ENCODE measurements at places on chromosomes 11 and 22.

GRCh38 chr11:111729831-111730311 is 36.3 kb downstream of the PPP2R1B start:
- DNase-seq = no peak

DNA sequence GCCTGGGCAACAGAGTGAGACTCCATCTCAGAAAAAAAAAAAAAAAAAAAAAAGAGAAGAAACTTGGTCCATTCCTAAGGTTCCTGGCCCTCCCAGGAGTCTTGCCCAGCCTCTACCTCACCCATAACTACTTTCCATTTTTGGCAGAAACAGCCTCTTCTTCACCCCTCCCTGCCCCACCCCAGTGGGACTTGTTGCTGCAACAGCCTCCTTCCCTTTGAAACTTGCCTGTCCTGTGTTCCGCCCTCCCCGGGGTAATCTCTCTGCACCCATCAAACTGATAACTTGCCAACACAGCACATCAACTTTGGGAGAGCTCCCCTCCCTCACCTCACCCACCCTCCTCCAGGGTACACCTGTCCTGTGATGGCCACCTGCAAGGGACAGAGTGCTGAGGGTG is 10.0 kb upstream of the FAM83F start:
- DNase-seq = no peak

DNA sequence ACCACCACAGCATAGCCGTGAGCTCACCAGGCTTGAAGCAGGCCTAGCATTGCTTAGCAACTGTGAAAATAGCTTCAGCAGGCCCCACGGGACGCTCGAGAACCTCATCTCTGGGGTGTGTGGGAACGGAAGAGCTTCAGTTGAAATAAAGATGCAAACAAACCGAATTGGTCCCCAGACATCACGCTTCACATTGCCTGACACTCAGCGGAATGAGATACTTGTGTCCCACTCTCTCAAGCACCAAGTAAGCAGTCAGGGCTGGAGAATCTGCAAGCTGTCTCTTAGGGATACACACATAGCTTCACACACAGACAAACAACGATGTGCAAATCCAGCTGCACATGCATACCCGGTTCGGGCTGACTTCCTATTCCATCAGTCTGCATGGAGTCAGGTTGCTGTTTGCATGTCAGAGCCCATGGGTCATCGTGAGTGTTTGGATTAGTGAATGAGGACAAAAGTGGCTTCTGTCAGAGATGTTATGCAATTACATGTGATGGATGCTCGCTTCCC is 205.7 kb downstream of the SNX19 start:
- no peak for DNase-seq

- DNase-seq = no peak
Measured at GRCh38 chr11:113507341-113507740, 32.1 kb upstream of the DRD2 start.

DNA sequence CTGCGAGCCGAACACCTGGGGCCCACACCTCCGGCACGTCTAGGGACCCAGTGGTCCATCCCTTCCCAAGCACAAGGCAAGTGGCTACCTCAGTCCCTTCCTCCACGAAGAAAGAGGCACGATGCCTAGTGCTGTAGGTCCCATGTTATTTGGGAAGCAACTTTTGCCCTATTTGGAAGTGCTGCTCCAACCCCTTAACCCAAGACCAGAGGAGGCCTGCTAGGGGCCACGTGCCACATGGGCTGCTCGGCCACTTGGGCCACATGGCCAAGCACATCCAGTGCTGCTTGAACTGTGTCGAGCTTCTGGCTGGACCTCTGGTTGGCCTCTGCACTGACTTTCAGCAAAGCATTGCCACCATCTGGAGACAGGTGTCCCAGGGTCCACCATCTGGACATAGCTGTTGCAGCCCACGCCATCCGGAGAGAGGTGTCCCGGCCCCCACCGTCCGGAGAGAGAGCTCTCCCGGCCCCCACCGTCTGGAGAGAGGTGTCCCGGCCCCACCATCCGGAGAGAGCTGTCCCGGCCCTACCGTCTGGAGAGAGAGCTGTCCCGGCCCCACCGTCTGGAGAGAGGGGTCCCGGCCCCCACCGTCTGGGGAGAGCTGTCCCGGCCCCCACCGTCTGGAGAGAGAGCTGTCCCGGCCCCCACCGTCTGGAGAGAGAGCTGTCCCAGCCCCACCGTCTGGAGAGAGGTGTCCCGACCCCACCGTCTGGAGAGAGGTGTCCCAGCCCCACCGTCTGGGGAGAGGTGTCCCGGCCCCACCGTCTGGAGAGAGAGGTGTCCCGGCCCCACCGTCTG is 6.5 kb upstream of the B4GALNT4 start:
- DNase-seq = no peak

DNA sequence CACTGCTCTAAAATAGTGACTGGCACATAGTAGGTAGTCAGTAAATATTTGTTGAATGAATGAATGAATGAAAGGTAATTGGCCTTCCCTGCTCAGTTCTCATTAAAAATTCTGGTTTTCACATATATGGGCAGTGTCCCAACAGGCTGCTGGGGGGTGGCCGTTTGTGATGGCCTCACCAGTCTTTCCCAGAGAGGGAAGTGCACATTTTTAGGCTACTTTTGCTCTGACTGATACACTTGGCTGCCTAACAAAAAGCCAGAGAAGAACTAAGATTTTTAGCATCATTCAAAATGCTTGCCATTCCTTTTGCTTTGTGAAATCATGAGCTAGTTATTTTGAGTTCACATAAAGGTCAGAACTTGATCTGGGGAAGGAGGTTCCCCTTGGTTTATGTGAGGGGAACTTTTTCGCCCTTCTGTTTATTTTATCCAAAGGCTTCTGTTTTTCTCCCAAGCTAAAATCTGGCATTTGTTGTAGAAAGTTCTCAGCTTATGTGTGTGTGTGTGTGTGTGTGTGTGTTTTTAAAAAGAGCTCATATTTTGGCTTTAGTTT is 83.1 kb downstream of the PTPRJ start:
- no peak for DNase-seq

DNA sequence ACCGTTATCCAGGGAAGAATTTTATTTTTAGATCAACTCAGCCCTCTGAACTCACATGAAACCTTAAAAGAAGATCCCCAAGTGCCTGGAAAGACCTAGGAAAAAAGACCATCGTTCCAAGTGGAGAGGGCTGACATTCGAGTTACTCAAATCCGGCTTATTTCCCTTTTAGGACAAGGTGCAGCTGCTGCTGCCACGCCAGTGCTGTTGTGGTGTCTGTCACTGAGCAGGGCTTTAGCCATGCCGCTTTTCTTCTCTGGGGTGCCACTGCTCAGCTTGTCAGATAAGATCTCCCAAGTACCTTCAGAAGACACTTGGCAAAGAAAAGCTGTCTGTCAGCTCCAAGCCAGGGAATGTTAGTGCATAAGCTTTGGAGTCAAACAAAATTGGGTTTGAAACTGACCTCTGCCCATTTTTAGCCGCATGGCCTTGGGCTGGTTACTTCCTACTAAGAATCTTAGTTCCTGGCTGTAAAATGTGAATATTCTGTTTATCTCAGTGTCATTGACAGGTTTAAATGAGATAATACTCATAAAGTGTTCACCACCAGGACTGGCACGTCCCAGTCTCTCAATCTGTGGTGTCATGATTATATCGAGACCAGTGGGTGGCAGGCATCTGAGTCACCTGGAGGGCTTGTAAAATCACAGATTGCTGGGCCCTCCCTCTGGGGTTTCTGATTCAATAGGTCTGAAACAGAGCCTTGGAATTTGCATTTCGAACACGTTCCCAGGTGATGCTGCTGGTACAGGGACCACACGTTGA is 117.5 kb downstream of the PKNOX2 start:
- no peak for DNase-seq

DNA sequence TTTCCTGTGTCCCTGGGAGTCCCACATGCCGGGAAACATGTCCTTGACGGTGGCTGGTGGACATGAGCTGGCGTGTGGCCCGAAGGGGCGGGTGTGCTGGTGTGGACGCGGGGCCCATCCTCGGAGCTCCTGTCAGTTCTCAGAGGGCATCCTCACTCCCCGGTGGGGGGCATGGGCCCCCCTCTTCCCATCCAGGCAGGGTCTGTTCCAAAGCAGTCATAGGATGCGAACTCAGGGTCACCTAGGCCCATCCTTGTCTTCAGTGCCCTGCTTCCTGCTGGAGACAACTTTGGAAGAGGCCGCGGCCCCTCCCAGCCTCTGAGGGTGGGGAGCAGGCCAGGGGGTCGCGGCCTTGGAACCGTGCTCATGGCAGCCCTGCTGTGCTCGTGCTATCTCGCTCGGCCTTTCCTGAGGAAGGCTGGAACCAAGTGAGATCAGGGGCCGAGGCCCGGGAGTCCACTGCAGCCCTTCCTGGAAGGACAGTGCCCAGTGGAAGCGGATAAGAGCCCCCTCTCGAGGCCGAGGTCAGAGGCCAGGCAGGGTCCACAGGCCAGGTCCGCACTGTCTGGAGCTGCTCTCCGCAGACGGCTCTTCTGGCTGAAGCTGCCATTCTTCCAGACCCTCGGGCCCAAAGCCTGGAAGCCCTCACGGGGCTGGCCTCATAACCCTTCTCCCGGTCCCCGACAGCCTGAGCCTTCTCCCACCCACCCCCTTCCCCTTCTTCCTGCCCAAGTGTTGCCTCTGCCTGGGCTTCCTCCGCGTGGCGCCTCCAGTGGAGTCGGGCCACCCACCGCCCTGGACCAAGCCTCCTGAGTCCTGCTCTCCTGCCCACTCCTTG is 8.7 kb downstream of the GRK2 start:
- peak; percentile 21 for DNase-seq

DNA sequence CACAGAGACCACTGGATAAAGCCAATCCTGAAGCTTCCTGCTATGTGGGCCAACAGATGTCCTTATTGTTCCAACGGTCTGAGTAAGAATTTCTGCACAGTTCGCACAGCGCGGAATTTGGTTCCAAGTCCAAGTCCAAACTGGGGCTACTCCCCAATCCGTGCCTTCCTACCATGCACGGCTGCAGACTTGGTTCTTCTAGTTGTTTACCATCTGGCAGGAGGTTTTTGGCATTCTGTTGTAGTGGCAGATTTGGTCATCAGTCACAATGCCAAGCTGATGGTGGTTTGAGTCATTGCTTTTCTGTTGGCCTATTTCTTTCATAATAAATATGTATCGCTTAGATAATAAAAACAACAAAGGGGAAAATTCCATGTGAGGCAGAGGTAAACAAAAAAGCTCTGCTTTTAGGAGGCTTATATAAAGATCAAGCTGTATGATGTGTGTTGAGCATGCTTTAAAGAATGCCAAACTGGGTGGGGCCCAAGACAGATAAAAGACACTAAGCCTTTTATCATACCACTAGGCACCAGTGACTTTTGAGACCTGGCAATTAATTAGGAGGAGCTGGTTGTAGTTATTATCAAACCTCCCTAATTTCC is 52.5 kb upstream of the SYN3 start:
- no peak for DNase-seq

GRCh38 chr22:37696657-37697537 is at the start of gene TRIOBP:
Gene TRIOBP (plus strand): TSS chr22:37697048. CDS start chr22:37701366, 4,318 bp downstream.
- peak; percentile 83 for DNase-seq

DNA sequence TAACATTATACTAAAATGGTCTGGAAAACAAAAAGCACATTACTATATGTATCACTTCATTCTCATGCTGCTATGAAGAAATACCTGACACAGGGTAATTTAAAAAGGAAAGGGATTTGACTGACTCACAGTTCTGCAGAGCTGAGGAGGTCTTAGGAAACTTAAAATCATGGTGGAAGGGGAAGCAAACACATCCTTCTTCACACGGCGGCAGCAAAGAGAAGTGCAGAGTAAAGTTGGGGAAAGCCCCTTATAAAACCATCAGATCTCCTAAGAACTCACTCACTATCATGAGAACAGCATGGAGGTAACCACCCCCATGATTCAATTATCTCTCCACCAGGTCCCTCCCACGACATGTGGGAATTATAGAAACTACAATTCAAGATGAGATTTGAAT is 60.0 kb downstream of the FAM181B start:
- no peak for DNase-seq

GRCh38 chr22:49349181-49349835 is 478.4 kb downstream of the BRD1 start:
- DNase-seq = no peak

GRCh38 chr11:47004595-47005033 is 68.1 kb downstream of the CSTPP1 start:
- no peak for DNase-seq

GRCh38 chr11:92225125-92225567 is 528 bp downstream of the FAT3 start:
- DNase-seq = no peak

DNA sequence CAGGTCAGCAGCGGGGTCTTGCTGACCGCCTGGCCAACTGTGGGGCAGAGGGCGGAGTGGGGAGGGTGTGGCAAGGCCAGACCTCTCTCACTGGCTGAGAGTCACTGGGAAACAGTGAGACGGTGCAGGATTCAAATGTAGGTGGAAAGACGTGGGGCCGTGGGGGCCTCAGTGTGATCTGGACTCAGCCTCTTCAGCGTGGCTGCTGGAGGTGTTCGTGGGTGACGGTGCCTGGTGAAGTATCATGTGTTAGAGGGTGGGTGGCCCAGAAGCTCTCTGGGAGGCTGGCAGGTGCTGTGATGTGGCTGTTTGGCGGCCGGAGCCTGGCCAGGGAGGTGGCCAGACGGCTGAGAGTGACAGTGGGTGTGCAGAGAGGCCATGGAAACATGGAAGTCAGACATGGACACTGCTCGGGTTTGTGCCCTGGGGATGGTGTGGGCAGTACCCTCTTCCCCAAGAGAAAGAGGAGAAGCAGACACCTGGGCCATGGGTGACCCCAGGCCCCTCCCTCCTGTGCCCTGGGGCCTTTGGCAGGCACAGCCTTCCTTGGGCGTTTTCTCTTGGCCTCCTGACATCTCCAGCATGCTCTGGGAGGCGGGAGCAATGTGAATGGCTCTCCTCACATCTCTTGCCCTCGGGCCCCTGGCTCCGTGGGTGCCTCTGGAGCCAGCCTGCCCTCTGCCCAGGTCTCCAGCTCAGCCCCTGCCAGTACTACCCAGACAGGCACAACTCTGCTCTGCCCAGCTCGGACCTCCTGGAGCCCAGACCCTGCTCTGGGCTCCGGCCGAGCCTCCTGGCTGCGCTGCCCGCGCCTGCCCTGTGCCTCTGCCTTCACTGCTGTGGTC is 10.1 kb upstream of the ACR start:
- DNase-seq = no peak

- DNase-seq = no peak
Measured at GRCh38 chr11:95736355-95736754, 53.2 kb downstream of the FAM76B start.

DNA sequence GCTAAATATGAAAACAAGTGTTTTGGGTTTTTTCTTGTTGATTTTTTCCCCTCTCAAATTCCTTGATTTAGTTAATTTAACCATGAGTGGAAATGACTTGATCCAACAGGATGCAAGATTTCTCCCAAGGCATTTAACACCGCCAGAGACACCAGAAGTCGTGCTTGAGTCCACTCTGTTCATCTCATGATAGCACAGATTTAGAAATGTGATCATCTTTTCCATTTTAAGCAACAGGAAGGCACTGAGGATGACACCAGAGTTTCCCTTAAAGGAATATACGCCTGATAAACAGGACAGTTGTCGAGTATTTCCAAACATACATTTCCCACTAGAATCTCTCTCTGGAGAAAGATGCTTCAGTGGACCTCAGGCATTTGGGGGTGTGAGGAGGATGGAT is 318.7 kb downstream of the CADM1 start:
- DNase-seq = no peak

- DNase-seq = no peak
Measured at GRCh38 chr22:23519442-23520157, 60.5 kb downstream of the IGLL1 start.

Data from activated T-cell treated with anti-CD3 and anti-CD28 coated beads, Interleukin-2, amount 50 U/mL, for 1 hour (primary cell).